Activated T-cell treated with anti-CD3 and anti-CD28 coated beads, Interleukin-2, amount 50 U/mL, for 72 hours (primary cell): ENCODE measurements at places on chromosomes 5 and 9.
A peak's percentile ranks its signal among the peaks of the same experiment; 100 is the strongest.

GRCh38 chr5:1660001-1660400 lies 136.2 kb upstream of the LPCAT1 start:
- no peak for DNase-seq

GRCh38 chr9:86795047-86795442 lies 152.3 kb downstream of the GAS1 start:
- no peak for DNase-seq

DNA sequence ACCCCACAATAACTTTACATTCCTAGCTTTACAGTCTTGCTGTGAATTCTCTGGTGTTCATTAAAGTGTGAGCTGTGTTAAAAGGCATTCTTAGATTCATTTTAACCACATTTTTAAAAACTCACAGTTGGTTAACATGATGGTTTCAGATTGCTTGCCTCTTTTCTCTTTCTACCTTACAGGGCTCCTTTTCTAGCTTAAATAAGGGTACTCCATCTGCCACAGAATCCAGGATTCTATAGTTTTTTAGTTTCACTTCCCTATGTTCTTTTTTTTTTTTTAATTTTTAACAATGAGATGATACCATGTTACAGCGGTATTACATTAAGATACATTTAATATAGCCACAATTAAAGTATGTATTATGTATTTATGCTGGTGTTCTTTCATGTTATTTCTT lies 3.9 kb upstream of the FBXO4 start:
- no peak for DNase-seq

- no peak for DNase-seq
These were observed 158.7 kb downstream of the CCDC171 start for GRCh38 chr9:15711531-15711930.

DNA sequence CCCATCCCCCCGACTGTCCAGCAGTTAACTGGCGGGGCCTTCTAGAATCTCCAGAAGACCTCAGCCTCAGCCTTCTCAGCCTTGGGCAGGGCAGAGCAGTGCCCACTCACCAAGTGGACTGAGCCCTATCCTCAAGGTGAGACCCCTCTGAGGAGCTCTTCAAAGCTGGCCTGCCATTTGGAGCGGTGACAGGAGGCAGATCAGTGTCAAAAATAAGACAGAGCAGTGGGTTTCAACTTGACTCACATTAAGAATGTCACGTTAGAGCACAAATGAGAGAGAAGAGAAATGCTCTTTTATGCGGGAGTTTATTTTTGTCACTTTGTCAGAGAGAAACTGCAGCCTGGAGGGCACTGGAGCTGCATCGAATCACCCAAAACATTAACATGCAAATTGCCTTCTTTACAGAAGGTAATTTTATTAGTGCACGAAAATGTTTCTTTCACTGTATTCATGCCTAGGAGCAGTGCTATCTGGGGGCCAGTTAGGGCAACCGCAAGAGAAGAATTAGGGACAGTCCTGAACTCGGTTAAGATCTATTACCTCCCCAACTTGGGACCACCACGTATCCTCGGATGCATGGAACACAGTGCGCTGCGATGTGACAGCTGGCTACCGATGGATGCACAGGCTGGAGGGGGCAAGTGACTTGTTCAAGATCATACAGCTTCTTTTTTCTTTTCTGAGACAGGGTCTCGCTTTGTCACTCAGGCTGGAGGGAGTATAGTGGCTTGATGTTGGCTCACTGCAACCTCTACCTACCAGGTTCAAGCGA lies 188.5 kb downstream of the DAB2IP start:
- peak; percentile 39 for DNase-seq

DNA sequence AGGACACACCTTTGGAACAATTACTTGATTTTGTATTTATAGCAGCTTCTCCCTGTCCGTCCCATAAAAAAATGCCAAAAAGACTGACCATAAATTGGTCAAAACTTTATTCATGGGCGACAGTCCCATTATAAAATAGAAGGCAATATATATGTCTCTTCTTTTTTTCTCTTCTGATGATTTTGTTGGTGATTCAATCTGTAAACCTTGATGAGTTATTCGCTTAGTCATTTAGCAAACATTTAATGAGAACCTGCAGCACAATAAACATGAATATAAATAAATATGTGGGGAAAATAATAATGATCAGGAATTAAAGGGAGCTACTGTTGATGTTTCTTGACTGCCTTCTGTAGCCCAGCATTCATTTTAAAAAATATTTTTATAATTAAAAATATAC lies 356.4 kb upstream of the ACTBL2 start:
- DNase-seq: no peak

GRCh38 chr9:4793459-4794395 lies 983 bp downstream of the RCL1 start:
- DNase-seq: no peak

GRCh38 chr9:88706193-88707113 lies 171.5 kb downstream of the NXNL2 start:
- DNase-seq: no peak

- peak; percentile 42 for DNase-seq
These were observed 29.8 kb downstream of the UGCG start for GRCh38 chr9:111926421-111926875.

- DNase-seq: no peak
These were observed 28.0 kb downstream of the TEX10 start for GRCh38 chr9:100324594-100325200.

- no peak for DNase-seq
These were observed 2.7 kb upstream of the IL12B start for GRCh38 chr5:159332800-159333544.

- DNase-seq: no peak
These were observed 321.4 kb downstream of the NPR3 start for GRCh38 chr5:33032271-33033070.

DNA sequence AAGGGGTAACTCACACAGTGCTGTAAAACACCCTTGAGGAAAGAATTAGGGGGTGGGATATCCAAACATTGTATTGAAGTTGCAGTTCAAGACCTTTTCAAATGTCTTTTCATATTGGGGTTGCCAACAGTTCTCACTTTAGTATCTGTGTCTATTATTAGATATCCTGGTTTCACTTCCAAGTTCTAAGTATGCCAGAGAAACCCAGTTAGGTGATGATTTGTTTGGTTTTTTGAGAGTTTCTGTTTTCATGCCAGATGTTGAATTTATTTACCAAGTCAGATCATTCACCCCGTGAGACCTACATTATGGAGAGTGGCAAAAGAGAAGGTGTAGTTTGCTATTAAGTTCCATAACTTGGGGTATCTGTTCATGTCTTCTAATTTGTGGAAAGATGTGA lies 64.5 kb downstream of the C9orf152 start:
- no peak for DNase-seq

GRCh38 chr9:134223591-134224122 lies 59.3 kb upstream of the RNU6ATAC start:
- no peak for DNase-seq

GRCh38 chr5:133311176-133311575 lies 259.4 kb downstream of the HSPA4 start:
- no peak for DNase-seq

- no peak for DNase-seq
These were observed 143.9 kb upstream of the LHFPL2 start for GRCh38 chr5:78792345-78793055.

- no peak for DNase-seq
These were observed 28.7 kb upstream of the ACOT12 start for GRCh38 chr5:81422671-81423070.

DNA sequence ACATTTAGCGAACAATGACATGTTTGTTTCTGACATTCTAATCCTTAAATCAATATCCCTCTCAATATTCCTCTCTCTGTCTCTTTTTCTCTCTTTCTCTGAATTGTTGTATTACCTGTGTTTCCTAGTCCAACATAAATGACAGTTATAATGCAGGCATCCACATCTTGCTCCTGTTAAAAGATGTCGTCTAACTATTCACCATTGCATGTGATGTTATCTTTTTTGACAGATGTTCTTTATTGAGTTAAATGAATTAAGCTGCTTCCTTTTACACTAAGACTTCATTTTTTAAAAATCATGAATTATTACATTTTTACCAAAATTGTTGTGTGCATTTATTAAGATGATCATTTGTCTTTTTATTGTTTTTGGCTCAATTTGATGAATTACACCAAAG lies 527.5 kb downstream of the PRR16 start:
- no peak for DNase-seq

DNA sequence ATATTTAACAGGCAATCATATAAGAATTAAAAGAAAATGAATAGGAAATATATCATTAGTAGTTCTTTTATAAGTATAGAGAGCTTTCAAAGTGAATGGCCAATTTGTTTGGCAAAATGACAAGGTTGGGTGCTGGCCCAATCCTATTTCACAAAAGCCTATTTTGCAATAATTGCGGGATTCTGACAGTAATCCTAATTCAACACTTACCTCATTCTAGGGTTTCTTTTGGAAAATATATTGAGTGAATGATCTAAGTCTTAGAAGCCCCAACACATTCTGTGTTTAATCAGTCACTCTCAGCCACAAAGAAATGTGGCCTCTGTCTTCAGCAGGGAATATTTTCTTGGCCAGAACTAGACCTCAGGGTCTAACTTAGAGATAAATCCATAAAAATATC lies 835.9 kb upstream of the ZNF608 start:
- no peak for DNase-seq

- no peak for DNase-seq
These were observed 271.6 kb upstream of the TRPM3 start for GRCh38 chr9:71393005-71393404.

- no peak for DNase-seq
These were observed 48.9 kb downstream of the TENT4A start for GRCh38 chr5:6762116-6762515.

GRCh38 chr5:133930061-133930812 lies 38.2 kb downstream of the C5orf15 start:
- peak; percentile 81 for DNase-seq

DNA sequence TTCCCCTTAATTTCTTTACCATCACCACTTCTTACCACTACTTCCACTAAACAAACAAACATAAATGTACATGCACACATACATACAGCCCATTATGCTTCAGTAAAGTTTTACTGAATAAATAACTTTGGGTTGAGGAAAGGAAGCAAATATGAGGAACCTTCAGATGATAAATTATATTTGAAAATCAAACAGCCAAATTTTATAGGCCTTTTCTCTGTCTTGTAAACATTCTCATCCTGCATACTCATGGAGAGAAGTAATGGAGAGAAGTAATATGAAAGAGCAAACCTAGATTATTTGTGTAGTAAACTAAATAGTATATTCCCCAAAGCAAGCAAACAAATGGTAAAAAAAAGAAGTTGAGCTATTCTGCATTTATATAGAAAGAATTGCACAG lies 658.3 kb upstream of the RORB start:
- DNase-seq: no peak

- DNase-seq: no peak
These were observed 58.8 kb downstream of the GARNL3 start for GRCh38 chr9:127323393-127323792.

- no peak for DNase-seq
These were observed 20.6 kb upstream of the ANP32B start for GRCh38 chr9:97962575-97962974.

DNA sequence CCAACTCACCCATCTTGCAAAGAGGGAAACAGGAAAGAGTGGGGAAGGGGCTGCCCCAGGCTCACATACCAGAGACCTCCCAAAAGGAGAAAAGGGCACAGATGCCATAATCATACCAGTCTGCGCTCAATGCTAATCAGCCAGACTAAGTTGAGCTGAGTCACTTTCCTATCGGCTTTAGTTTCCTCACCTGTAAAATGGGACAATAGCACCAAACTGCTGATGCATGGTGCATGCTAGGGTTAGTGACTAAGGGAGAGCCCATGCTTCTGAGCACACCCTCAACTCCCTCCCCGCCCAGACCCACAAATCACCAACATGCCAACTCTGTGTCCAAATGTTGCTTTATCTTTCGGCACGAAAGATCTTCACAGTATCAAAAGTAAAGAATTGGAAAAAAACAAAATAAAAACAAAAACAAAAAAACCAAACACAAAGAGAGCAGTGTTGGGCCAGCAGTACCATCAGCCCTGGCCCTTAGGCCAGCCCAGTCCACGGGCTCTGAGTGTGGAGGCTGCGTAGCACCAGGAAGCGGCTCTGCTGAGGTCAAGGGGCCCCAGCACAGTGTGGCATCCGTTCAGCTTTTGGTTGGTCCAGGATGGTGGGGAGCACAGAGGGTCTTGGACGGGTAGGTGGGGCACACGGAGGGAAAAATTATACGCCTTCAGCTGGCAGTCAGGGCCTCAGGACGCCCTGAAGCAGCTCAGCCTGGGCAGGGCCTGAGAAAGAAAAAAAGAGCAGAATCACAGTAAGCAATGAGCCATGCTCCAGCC lies 2.9 kb upstream of the DDX41 start:
- no peak for DNase-seq

- no peak for DNase-seq
These were observed 67.8 kb upstream of the IFNE start for GRCh38 chr9:21549890-21550289.

- no peak for DNase-seq
These were observed 42.2 kb downstream of the GPR107 start for GRCh38 chr9:130095872-130096271.

DNA sequence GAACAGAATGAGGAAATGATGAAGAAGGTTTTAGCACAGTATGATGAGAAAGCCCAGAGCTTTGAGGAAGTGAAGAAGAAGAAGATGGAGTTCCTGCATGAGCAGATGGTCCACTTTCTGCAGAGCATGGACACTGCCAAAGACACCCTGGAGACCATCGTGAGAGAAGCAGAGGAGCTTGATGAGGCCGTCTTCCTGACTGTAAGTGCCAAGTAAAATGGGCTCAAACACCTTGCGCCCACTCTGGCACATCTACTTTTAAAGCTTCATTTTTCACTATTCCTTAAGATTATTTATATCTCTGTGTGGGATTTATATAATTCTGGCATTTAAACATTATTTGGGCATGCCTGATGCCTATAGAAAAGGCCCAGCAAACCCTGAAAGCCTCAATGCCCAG lies 55.6 kb downstream of the CMYA5 start:
- no peak for DNase-seq

- peak; percentile 96 for DNase-seq
These were observed 13.3 kb downstream of the TRIM7 start for GRCh38 chr5:181191526-181192336.

- peak; percentile 27 for DNase-seq
These were observed 7.1 kb downstream of the RAPGEF1 start for GRCh38 chr9:131732636-131733289.

GRCh38 chr5:110846398-110847001 lies 107.7 kb downstream of the SLC25A46 start:
- no peak for DNase-seq

DNA sequence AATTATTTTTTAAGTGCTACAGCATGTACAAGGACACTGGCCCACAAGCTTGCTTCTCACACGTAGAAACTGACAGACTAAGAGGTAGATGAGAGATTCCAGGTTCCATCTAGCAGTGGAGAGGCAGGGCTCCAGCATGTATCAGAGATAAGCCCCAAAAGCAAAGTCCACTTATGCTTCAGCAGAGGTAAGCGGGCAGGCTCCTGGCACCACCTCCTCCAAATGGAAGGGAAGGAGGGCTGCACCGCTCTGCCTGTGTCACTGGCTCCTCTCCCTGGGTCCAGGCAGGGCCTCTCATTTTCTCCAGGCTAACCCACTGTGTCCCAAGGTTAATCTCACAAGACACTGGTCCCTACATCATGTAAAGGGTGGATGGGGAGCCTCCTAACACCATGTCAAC lies 15.9 kb downstream of the GRHPR start:
- no peak for DNase-seq
